ENCODE measurements at places on chromosomes 13 and 19.

- DNase-seq, result no peak
Measured at GRCh38 chr13:59356607-59357006, 807.1 kb downstream of the DIAPH3 start.

DNA sequence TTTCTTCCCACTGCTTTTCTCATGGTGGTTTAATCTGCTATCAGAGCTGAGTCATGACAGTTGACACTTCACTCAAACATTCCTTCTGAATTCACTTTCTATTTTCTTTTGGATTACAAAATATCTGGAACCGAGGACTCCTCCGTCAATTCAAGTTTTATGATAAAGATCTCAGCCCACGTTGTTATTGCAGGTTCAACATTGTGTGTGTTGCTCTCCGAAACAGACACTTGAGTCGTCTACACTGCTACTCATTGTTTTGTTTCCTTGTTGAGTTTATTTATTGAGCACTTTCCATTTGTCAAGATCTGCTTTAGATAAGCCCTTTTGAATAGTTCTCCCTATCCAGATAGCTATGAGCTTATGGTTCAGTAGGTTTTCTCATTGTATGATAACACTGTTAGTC is 636.1 kb upstream of the GPC6 start:
- no peak for DNase-seq

GRCh38 chr19:41746593-41747227 is 8.6 kb upstream of the CEACAM6 start:
- DNase-seq, result peak; percentile 6

- no peak for DNase-seq
Measured at GRCh38 chr13:64007339-64007738, 2591.7 kb upstream of the PCDH20 start.

DNA sequence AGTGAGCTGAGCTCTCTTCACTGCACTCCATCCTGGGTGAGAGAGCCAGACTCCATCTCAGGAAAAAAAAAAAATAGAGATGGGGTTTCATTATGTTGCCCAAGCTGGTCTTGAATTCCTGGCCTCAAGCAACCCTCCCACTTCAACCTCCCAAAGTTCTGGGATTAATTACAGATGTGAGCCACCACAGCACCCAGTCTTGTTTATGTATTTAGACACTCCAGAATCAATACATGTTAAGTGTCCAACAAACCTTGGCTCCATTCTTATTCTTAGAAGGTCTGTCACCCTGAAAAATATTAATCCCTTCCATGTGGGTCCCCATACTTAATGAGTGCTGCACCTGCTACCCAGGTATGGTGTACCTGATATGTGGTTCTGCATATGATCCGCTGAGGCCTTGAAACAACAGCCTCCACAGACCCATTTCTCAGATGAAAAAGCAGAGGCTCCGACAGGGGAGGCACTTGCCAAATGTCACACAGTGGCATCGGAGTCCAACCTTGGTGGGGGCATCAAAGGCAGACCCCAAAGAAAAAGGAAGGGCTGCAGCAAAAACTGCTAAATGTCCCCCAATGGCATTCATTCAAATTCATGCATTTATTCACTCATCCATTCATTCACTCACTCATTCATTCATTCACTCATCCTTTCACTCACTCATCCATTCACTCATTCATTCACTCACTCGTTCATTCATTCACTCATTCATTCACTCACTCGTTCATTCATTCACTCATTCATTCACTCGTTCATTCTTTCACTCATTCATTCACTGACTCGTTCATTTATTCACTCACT is 16.7 kb downstream of the TICAM1 start:
- no peak for DNase-seq

DNA sequence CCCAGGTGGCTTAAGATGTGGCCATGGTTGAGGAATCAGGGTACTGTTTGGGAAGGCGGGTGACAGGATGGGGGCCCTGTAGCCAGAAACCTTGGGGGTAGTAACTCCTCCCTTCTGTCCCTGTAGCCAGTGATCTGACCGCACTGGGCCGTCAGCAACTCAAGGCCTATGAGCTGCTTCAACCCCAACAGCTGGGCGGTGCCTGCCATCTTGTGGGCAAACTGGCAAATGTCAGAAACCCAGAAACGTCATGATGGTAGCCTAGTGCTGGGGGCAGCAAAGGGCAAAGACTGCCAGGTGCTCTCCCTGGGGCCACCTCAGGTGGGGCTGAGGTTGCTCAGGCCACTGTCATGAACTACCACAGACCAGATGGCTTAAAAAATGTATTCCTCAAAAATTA is 3.5 kb downstream of the COPE start:
- peak; percentile 75 for DNase-seq

GRCh38 chr19:6694147-6694815 is 24.3 kb upstream of the TNFSF14 start:
- no peak for DNase-seq

DNA sequence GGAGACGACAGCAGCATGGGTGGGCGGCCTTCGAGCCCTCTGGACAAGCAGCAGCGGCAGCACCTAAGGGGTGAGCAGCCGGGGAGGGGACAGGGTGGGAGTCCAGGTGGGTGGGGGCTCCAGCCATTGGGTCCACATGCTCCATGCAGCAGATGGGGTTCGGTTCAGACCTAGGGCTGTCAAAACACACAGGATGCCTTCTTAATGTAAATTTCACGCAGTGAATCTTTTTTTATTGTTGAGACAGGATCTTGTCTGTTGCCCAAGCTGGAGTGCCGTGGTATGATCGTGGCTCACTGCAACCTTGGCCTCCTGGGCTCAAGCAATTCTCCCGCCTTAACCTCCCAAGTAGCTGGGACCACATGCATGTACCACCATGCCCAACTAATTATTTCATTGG is 15.9 kb downstream of the PGLS start:
- DNase-seq, result no peak

DNA sequence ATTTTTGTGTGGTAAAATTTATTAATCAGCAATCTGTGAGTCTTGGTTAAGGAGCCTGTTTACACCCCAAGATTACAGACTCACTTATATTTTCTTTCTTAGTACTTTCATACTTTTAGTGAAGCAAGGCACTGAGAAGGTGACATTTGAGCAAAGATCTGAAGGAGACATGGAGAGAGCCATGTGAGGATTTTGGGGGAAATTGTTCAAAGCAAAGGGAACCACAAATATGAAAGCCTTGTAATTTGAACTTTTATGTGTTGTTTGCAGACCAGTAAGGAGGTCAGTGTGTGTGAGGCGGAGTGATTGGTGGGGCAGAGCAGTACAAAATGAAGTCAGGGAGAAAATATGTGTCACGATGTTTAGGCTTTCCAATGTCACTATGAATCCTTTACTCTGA is 140.7 kb upstream of the KLF12 start:
- no peak for DNase-seq

DNA sequence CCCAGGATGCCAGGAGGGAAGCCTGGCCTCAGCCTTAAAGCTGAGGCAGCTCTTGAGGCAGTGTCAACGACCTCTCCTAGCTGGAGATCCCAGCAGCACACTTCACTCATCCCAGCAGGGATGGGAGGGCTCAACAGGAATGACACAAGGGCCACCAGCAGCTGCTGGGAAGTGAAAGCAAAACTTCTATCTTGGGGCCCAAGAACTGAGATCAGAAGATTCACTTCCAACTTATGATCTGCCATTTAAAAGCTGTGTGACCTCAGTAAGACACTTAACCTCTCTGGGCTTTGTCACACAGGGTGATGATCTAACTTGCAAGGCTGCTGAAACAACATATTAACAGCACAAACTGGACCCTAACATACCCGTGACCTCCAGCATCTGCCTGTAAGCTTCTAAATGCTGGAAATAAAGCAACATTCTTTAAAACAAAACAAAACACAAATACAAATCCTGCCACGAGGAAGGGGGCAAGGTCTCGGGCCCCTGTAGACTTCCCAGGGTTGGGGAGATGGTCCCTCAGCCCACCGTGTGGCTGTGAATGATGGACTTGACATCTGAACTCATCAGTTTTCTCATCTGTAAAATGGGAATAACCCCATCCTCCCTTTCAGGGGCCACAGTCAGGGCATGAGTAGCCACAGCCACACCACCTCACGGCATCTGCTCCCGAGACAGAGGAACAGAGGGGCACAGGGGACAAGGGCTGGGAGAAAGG is 22.7 kb downstream of the ELL start:
- DNase-seq, result no peak

- no peak for DNase-seq
Measured at GRCh38 chr13:113629866-113630265, 28.1 kb downstream of the ATP4B start.

- no peak for DNase-seq
Measured at GRCh38 chr13:104411141-104411765, 1345.0 kb upstream of the SLC10A2 start.

DNA sequence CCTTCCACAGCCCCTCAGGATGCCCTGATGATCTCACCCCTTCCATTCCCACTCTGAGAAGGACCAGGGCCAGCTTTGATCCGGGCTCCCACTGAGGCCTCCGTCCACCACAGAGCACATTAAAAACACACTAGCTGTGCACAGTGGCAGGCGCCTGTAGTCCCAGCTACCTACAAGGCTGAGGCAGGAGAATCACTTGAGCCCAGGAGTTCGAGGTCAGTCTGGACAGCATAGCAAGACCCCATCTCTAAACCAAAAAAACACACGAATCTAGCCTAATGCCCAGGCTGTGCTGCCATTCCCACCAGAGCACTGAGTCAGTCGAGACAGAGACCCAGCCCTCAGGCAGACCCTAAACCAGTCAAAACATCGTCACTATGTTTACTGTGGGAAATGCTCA is 14.1 kb downstream of the RFX1 start:
- no peak for DNase-seq

GRCh38 chr19:10191347-10191746 is 3.4 kb downstream of the DNMT1 start:
- DNase-seq, result no peak

GRCh38 chr13:38141792-38142191 is 207.9 kb upstream of the UFM1 start:
- no peak for DNase-seq

- DNase-seq, result no peak
Measured at GRCh38 chr13:78372581-78372980, 230.8 kb downstream of the POU4F1 start.
